CD4-positive, alpha-beta T cell treated with Interleukin-17A for 1 hour (primary cell): ENCODE measurements at places on chromosomes 12 and 14.
A peak's percentile ranks its signal among the peaks of the same experiment; 100 is the strongest.

GRCh38 chr14:104955396-104955770, 22.8 kb downstream of the AHNAK2 start:
- no peak for DNase-seq

DNA sequence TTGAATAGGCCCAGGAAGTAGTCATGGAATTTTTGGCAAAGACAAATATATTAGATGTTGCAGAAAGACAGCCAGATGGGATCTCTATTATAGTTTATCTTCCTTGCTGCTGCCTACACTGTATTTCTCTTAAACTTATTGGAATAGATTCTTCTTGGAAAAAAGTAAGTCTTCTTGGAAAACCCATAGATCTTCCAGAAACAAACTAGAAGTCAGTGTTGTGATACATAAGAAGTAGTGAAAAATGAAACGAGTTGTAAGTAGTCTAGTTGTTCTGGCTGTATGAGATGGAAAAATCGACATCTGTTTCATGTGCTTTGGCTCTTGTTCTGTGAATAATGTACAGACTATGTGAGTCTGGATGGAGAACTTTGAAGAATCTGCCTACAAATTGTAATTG, 29.0 kb downstream of the GLIPR1L2 start:
- DNase-seq: no peak

- DNase-seq: no peak
Observed at GRCh38 chr14:22210026-22210425, 379.0 kb downstream of the DAD1 start.

DNA sequence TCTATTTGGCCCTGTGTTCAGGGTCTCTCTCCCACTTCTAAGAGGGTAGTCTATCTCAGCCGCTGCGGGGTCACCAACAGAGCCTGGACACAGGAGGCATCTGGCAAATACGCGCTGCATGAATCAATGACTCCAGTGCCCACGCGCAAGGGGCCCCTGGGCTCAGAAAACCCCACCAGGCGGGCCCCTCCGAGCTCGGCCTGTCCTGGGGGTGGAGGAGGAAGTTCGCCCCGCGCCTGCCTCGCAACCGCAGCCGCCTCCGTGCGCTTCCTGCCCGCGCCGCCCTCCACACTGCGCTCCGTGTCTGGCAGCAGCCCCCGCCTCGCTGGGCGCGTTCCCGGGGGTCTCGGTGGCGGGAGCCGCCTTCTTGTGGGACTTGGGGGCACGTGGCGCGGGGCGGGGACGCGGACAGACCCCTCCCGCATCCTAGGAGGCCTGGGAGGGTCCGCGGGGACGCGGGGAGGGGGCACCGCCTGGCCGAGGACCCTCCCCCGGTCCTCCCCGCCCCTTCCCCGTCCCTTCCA, 811 bp upstream of the FBRSL1 start:
- DNase-seq: peak; percentile 57

- no peak for DNase-seq
Observed at GRCh38 chr12:75209812-75210138, at the start of gene KCNC2. Gene KCNC2, minus strand, starts transcription at chr12:75209839.

DNA sequence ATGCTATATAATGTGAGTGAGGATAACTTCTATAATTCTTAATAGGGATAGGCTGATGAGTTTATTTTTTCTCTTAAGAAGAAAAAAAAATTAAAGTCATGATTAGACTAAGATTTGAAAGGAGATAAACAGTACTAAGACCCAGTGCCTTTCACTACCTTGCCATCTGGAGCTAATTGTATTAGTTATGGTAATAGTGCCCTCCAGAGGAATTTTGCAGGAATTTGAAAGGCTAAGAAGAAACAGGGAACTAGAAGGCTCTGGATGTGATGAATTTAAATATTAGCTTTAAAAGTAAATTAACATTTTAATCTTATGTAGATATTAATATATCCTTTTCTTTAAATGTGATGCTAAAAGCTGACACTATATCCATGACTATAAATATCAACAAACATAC, 36.6 kb upstream of the PIK3C2G start:
- DNase-seq: no peak

DNA sequence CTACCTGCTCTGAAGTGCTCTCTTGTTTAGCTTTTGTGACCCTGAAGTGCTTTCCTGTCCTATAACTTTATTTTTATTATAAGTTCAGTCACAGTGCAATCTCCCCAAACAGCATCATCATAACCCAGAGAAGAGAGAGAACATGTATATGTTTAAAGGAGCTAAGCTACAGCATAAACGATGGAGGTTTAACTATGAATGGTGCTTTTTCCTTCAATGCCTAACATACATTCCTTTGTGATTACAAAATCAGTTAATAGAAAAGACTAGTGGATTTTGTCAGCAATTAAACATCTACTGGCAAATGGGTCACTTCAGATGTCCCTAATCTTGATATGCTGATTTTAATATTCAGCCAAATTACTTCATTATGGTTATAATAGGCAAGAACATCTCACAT, 46.4 kb downstream of the ZFYVE21 start:
- no peak for DNase-seq

DNA sequence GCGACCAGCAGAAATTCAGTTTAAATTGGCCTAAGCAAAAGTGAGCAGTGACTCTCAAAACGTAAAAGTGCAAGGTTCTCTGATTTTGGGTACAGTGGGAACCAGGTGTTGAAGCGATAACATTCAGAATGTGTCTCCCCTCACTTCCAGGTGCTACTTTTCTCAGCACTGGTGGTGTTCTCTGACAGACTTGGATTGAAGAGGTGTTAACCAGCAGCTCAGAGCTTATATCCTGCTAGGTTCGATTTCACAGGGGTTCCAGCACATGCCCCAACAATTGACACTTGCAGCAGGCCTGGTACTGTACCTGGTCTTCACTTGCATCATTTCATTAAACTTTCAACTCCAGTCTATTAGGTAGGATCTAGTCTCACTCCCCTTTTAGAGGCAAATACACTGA, 680.2 kb downstream of the VRK1 start:
- peak; percentile 5 for DNase-seq

GRCh38 chr14:97299661-97300060, 502.5 kb downstream of the VRK1 start:
- peak; percentile 51 for DNase-seq

GRCh38 chr12:120485961-120486881, 9.7 kb upstream of the DYNLL1 start:
- no peak for DNase-seq

- no peak for DNase-seq
Observed at GRCh38 chr14:23173796-23174195, 9.7 kb downstream of the SLC7A8 start.

- DNase-seq: no peak
Observed at GRCh38 chr12:55706568-55707218, 1.0 kb downstream of the ITGA7 start.

GRCh38 chr12:125402874-125403789, 337.9 kb downstream of the AACS start:
- DNase-seq: peak; percentile 4

GRCh38 chr14:92635896-92636295, 112.5 kb downstream of the LGMN start:
- DNase-seq: no peak

DNA sequence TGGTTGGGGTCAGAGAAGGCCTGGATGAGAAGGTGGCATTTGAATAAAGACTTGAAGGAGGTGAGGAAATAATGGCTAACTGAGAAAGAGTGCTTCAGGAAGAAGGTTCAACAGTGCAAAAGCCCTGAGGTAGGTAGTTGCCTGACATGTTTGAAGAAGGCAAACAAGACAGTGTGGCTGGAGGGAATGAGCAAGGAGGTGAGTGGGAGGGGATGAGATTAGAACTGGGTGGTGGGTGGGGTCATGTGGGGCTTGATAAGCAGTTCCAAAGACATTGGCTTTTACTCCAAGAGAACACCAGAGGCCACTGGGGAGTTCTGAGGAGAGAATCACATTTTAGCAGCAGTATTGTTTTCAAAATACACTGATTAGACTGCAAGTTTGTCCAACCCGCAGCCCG, 50.5 kb downstream of the HSPB8 start:
- DNase-seq: no peak

DNA sequence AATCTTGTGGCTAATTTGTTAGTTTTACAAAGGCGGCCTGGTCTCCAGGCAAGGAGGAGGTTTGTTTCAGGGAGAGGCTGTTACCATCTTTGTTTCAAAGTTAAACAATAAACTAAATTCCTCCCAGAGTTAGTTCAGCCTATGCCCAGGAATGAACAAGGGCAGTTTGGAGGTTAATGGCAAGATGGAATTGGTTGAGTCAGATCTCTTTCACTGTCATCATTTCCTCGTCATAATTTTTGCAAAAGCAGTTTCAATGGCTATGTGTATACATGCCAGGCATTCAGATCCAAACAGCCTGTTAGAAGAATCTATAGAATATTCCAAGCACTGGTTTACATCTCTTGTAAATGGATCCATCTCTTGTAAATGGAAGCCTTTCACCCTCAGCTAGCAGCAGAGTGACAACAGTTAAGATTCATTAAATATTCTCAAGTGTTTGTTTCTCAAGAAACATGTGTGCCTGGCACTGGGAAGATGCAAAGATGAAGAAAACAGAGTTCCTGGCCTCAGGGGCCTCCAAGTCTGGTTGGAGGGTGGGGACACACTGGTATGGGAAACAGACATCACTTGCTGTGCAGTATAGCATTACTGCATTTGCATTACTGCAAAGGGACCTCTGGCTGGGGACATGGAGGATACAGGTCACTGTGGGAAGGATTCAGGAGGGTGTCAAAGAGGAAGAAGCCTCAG, 65.8 kb downstream of the RIN3 start:
- DNase-seq: no peak

DNA sequence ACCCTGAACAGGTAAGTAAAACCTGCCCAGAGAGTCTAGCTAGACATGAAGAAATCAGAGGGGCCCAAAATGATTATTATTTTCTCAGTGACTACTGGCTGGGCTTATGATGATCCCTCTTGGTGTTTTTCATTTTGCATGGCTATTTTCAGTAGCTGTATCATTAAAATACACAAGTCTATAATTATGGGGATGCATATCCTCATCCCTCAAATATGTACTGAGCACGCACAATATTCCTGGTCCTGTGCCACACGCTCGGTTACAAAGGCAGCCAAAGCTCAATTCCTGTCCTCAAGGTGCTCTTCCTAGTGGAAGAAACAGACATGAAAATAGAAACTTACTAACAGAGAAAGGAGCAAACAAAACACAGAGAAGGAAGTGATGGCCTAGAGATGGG, 180.0 kb downstream of the DAD1 start:
- no peak for DNase-seq

DNA sequence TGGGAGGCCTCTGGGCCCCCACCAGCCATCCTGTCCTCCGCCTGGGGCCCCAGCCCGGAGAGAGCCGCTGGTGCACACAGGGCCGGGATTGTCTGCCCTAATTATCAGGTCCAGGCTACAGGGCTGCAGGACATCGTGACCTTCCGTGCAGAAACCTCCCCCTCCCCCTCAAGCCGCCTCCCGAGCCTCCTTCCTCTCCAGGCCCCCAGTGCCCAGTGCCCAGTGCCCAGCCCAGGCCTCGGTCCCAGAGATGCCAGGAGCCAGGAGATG, 729 bp upstream of the GAPDH start:
- no peak for DNase-seq

- DNase-seq: no peak
Observed at GRCh38 chr12:52756281-52756960, 20.7 kb downstream of the KRT76 start.

DNA sequence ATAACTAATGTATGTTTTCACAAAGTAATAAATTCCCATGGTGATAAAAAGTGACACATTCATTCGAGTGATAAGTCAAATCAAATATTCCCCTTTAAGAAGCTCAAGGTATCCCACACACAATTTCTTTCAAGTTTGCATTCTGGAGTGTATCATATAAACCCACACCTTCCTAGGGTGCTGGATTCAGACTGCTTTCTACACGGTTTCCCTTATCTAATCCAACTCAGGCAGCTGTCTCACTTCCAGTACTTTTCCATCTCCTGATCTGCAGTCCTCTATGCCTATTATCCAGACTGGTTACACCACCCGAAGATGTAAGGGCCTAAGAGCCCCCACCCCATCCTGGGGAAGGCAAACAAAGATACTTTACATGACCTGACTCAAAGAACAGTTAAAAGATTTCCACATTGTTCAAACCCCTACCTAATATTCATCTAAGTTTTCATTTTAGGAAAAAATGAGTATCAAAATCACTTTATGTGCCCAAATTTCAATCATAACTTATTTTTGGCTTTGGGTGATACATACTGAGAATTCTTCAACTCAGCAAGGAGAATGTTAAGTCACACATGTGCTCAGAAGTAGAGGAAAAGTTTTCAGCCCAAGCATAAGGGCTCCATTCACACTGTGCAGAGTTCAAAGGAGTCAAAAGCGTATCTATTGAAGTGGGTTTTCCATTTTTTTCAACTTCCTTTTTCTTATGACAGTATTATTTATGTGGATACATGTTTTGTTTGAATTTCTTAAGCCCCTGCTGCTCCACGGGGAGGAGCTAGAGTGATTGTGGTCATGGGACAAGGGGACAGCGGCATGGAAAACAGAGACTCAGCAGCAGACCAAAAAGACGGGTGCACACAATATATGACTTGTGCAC, 41.8 kb downstream of the CORO1C start:
- DNase-seq: peak; percentile 49

GRCh38 chr14:102779084-102779462, 1.8 kb downstream of the TRAF3 start:
- DNase-seq: no peak

- DNase-seq: no peak
Observed at GRCh38 chr12:65699251-65699650, 125.0 kb upstream of the HMGA2 start.

GRCh38 chr14:28294834-28295440, 471.6 kb upstream of the FOXG1 start:
- no peak for DNase-seq

- DNase-seq: no peak
Observed at GRCh38 chr12:52175371-52176350, 16.2 kb downstream of the KRT80 start.

DNA sequence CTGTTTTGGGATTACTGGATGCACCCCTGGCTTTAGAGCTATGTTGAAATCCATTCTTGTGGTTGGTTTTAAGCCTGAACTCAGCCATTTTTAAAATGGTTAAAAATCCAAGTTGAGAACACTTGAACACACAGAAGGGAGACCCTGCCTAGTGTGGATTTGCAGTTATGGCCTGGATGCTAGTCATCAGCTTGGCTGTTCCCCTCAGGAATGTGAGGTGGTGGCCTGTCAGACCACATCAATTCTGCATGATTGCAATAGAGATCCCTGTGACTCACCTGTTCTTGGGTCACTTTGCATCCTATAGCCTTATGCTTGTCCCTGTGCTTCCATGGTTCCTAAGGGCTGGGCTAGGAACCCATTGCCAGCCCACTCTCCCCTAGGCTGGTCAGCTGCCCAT, 454.1 kb downstream of the ATP23 start:
- DNase-seq: no peak

GRCh38 chr12:96412431-96412830, 12.2 kb upstream of the CDK17 start:
- DNase-seq: no peak

- no peak for DNase-seq
Observed at GRCh38 chr14:68968721-68969120, 10.4 kb downstream of the ACTN1 start.
